ENCODE measurements at places on chromosomes 3 and 15.

DNA sequence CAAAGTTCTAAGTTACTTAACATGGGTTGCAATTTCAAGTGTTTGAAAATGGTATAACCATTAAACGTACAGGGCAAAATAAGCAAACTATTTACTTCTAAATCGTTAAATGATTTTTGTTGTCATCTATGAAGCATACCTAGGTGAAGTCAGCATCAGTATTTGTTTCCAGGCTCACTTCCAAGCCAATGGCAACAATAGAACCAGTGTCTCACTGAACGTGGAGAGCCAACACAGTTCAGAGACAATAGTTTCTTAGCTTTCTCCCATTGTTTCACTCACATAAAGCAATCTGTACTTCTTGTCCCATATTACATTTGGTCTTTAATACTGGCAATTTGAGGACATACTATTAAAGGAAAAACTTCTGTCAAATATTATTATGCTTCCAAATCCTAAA lies 397.2 kb downstream of the MECOM start:
- DNase-seq: peak; percentile 89

DNA sequence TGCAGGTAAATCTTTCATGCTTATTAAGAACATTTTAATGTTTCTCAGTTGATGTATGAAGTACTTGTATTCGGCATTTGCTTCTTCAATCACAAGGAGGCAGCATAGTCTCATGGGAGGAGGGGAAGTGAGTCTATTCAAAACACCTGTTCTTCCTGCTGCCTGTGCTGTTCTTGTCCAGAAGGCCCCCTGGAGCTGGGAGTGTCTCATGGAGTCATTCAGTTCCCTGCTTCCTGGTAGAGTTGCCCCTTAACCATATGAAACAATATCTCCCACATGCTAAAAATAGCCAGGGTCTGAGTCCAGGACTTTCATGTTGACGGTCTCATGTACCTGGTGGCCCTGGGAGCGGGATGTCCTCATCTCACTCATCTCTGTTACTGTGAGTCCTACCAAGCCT lies 15.5 kb upstream of the PPP1R2 start:
- peak; percentile 45 for DNase-seq

DNA sequence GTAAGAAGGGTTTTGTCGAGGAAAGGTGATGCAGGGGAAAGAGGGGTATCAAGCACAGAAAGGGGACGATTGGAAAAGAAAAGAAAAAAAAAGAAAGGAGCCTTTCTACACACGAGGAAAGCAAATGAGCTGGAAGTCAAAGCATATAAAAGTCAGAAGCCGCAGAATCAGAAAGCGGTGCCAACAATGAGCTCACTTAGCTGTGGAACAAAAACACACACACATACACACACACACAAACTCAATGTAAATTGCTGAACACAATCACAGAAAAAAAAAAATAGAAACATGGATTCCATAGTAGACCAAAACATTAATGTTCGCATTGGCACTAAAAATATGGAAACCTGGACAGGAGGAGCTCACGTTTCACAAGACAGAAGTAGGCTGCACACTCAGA lies 63.4 kb upstream of the FEZF2 start:
- no peak for DNase-seq

DNA sequence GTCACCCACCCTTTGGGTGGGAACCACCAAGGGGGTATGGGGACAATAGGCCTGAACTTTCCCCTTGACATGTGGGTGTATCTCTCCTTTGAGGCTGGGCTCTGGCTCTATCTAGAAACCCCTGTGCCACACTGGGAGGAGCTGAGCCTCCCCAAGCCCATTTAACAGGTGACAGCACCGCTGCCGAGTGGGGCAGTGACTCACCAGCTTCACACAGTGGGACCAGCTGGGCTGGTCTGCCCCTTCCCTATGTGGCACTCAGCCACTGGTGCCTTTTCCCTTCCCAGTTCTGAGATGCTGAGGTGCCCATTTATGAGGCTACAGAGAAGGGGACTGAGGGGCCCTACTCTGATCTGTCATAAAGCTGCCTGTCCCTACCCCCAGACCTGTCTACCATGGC lies 5.1 kb downstream of the PSTPIP1 start:
- DNase-seq: no peak

GRCh38 chr3:104610730-104611652 lies 755.7 kb upstream of the ALCAM start:
- DNase-seq: no peak

- DNase-seq: no peak
These were observed 105.2 kb upstream of the RNF7 start for GRCh38 chr3:141632779-141633374.

DNA sequence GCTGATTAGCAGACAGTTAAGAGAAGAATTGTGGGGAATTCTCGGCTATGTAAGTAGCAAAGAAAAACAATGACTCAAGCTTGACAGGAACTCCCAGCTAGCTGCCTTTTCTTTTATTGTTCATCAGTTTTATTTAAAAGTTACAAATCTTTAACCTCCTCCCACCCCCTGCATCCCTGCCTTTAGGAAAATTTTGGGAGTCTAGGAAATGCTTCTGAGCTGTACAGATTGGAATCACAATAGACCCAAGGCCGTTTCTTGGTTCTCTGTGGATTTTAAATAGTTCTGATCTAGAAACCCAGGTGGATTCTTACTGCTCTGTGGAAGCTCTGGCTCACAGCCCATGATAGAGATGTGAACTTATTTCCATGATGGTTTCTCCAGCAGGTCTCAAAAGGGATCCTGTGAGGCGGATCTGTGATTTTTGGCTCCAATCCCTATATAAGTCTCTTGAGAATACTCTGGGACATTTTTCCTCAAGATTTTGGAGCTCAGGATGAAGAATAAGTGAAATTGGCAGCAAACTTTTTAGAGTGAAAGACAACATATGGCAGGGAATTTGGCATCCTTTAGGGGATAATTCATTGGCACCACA lies 312.3 kb downstream of the EPHA3 start:
- DNase-seq: peak; percentile 20

DNA sequence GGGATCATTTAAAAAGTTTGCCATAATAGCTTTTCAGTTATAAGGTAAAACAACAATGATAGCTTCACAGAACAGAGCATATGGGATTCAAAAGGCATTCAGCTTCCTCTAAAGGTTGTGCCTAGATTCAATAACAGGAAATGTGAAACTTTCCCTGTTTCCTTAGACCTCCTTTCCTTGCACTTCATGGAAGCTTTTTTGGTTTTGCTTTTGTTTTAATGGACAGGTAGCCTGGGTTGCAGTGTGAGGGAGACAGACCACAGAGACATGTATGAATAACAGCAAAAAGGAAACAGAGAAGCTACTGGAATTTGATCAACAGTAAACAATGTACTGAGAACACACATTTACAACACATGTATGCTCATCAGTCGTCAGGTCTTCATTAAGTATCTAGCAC lies 2.3 kb upstream of the TNFAIP8L3 start:
- no peak for DNase-seq

DNA sequence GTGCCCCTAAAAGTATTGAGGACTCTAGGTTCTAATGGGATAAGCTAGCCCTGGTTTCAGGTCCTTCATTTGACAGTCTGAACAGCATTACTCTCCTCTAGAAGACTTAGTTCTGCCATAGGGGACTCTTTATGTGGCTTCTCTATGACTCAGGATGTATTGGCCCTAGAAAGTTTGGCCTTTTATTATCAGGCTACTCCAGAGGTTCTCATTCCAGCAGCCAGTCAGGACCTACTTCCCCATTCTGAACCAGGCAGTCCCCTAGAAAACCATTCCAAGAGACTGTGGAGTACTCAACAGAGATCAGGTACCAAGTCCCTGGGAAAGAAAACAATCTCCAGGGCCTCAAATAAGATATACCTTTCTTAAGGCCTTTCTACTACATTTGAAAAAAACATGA lies 157.9 kb upstream of the TSPAN3 start:
- DNase-seq: no peak

- DNase-seq: no peak
These were observed 317.1 kb upstream of the TGFBR2 start for GRCh38 chr3:30289324-30289723.

DNA sequence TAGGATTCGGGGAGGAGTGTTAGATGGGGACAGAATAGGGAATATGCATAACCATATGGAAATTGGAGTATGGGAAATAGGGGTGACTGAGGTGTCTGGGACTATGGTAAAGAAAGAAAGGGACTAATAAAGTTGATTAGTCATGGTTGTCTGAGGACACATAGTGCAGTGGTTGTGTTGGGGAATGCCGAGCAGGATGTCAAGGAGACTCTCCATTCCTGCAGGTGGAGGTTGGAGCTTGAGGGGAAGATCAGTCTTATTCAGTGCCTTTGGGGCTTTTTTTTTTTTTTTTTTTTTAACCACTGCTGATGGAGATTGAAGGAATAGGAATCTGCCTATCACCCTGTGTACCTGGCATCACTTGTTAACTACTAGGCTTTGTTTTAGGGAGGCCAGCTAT lies 10.8 kb downstream of the NMD3 start:
- DNase-seq: no peak

DNA sequence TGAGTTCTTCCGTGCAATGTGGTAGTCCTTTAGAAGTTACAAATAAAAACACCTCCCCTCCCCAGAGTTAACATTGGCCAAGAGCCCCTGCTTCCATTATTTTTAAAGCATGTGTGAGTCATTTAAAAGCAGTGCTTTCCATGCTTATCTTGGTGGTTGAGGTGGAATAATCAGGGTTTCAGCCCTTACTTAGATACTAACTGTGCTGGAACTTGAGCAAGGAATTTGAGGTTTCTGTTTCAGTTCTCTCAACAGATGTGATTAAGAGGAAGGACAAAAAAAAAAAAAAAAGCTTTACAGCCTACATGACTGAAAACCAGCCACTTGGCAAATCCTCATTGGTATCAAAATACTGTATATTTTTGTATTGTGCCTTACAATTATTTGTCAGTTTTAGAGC lies 64.5 kb downstream of the CGNL1 start:
- DNase-seq: peak; percentile 58

DNA sequence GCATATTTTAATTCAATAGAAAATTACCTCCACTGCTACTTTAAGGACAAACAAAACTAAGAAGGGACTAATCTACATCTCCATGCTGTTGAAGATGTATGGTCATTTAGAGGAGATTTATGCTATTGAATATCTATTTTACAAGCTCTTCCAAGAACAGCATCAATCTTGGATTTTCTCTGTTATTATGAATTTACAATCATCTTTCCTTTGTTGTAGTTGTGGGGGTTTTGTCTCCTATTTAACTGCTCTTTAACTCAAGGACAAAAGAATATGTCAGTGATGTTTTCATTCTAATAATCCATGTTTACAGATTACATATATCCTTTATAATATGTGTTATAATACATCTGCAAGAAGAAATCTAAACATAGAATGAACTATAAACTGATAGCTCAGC lies 907.8 kb downstream of the ROBO2 start:
- no peak for DNase-seq

DNA sequence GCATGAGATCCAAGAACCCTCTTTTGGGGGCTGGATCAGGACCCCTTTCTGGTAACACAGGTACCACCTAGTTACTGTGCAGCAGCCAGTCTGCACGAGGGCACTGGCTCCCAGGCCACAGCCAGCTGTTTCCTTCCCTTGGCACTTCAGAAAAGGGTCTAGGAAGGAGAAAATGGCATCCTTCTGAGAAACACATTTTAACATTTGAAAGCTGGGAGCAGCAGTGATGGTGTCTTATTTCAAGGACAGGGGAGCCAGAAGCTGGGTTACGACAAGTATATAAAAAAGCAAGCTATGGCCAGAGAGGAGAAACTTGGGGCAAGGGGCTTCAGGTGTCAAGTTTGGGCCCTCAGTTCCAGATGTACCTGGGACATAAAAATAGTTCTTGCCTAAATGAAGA lies 282.8 kb downstream of the CTNNB1 start:
- no peak for DNase-seq

GRCh38 chr3:140467796-140468315 lies 210.0 kb upstream of the TRIM42 start:
- DNase-seq: no peak

DNA sequence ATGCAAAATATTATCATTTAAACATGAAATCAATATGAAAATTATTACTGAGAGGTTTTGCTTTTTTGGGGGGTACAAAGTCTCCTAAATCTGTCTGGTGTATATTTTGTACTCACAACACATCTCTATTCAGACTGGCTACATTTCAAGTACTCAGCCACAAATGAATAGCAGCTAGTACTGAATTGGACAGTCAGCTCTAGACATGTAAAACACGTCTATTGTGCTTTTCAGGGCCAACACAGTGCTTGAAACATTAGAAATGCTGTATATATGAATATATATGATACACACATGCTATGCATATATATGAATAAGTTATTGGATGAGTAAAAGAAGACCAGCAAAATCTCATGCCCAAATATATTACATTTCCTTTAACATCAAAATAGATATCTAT lies 103.8 kb upstream of the CFAP20DC start:
- DNase-seq: peak; percentile 74

DNA sequence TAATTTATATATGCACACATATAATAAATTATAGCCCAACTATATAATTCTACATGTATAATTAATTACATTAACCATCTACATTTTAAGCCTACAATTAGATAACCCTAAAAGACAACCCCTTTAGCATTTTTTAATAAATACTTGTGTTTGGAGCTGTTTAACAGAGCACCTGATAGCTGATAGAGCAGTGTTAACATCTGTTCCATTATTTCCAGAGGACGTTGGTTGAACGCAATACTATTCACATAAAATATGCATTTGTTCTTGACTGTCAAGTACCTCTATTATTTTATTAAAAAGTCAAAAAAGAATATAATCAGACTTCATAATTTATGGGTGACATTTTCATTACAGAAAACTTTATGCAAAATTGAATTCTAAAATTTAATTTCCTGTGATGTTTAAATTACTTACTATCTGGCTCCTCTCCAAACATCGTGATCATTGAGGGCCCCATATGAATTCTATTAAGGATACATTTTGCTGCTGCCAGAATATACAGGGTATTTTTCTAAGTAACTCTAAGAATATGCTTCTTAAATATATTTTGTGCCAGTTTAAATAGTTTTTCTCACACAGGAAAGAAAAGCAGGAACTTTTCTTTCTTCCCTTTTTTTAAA lies 234.3 kb downstream of the SHOX2 start:
- no peak for DNase-seq

DNA sequence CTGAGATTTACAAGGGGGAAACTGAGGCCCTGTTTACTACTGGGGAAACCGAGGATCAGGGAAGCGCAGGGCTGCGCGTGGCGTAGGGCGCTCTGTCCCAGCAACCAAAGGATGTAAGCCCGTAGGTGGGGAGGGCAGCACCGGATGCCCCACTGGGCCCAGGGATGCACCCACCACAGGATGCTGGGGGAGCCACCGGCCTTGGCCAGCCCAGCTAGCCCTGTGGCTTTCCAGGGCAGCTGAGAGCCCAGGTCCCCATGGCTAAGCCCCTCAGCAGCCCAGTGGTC lies 33.4 kb downstream of the RPN1 start:
- no peak for DNase-seq

GRCh38 chr3:154781595-154781994 lies 298.5 kb upstream of the MME start:
- no peak for DNase-seq

DNA sequence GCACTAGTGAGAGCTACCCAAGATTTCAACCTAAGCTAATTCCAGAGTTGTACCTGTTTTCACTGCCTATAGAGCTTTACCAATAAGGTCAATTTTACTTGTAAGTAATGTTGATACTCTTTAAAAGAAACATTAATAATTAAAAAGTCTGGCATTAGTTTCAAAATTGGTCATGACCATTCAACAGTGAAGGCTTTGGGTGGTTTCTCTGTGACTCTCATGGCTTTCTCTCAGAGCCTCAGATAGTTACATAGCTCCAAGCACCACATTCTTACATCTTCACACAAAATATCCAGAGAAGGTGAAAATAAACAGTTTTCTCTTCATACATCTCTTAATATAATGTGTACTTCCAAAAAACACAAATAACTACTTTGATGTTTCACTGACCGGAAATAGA lies 61.5 kb upstream of the TCF12 start:
- no peak for DNase-seq

Measured in pons (tissue), 1 donor.